ENCODE measurements at places on chromosomes 7 and 10.

- no peak for DNase-seq
Measured at GRCh38 chr10:5601826-5602495, 64.4 kb downstream of the ASB13 start.

DNA sequence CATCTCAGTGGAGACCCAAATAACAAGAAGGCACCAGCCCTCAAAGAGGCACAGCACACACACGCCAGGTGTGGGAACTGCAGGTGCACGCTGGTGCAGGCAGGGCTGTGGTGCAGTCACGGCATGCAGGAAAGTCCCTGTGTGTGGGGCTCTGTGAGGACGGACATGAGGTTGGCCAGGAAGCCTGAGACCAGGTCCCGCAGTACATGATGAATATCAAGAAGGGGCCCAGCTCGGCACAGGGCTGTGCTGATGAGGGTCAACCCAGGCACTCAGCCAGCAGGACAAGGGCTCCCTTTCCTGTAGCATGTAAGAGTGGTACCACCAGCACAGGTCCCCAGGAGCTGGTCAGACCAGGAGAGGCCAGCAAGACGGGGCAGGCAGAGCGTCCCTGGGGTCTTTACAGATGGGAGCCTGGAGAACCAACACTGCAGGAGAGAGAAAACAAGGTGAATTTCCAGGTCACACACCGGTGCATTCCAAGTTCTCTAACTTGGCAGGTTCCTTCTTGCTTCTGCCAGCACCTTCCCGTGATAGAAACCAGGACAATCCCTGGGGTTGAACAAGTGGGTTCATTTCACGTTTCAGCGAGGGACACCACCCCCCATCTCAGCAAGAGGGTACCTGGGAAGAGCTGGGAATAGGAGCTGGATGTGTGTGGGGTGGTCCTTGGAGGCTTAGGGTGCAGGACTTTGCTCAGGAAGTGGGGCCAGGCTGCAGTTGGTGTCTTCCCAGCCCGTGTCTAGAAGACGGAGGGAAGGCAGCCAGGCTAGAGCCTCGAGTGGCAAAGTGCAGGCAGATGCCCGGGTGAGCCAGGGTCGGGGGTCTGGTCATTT is 244.8 kb upstream of the TCERG1L start:
- DNase-seq: no peak

GRCh38 chr7:8566016-8566415 is 132.6 kb downstream of the NXPH1 start:
- DNase-seq: no peak

- no peak for DNase-seq
Measured at GRCh38 chr7:191981-192649, at the start of gene FAM20C. Gene FAM20C, plus strand, starts transcription at chr7:192571. Its CDS starts 629 bp downstream, at chr7:193200.

- DNase-seq: no peak
Measured at GRCh38 chr7:107526672-107527071, 37.0 kb downstream of the COG5 start.

DNA sequence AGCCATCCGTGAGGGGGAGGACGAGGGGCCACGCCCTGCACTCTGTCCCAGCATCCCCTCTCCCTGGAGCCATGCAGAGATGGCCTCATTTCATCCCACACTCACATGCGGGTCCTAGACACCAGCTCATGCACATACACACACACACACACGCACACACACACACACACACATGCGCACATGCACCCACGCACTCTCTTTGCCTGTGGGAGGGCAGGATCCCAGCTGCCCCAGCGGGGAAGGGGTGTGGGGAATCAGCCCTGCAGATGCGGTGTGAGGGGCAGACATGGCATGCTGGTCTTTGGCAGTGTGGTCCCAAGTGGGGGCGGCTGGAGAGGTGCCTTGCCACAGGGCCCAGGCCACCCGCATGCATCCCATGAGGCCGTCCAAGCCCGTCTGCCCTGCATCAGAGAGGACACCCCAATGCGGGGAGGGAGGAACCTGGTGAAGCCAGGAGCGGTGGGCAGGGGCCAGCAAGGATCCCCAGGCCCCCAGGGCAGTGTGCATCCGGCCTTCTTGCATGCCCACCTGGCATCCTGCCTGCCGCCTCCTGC is 68.1 kb downstream of the LHPP start:
- no peak for DNase-seq

DNA sequence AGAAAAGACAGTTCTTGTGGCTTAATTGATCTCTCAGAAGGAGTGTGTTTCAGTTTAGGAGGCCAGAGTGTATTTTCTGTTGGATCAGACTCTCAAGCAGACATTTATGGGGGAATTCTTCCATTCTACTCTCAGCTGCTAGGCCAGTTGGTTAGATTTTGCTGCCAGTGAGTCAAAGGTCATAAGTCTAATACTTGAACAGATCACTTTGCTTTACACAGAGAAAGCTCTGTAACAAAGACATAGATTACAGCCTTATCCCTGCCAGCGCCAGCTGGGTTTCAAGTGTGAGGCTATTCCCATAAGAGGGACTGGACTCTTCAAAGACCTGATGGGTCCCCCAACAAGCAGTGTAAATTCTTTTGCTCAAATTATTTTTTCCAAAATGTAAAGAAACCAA is 145.6 kb upstream of the SEMA3C start:
- DNase-seq: no peak

- DNase-seq: no peak
Measured at GRCh38 chr7:156680281-156680680, 39.7 kb downstream of the RNF32 start.

DNA sequence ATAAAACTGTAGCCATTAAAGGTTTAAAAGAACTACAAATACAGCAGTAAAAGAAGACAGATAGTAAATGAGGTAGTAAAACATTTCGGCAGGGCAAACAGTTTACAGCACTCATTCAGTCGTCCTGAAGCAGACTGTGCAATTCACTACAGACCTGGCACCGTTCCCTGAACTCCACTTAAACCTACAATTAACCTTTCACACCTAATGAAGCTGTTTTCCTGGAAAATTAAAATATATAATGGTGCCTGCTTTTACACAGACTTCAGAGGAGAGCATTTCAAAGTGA is 335.3 kb downstream of the GFRA1 start:
- DNase-seq: no peak

DNA sequence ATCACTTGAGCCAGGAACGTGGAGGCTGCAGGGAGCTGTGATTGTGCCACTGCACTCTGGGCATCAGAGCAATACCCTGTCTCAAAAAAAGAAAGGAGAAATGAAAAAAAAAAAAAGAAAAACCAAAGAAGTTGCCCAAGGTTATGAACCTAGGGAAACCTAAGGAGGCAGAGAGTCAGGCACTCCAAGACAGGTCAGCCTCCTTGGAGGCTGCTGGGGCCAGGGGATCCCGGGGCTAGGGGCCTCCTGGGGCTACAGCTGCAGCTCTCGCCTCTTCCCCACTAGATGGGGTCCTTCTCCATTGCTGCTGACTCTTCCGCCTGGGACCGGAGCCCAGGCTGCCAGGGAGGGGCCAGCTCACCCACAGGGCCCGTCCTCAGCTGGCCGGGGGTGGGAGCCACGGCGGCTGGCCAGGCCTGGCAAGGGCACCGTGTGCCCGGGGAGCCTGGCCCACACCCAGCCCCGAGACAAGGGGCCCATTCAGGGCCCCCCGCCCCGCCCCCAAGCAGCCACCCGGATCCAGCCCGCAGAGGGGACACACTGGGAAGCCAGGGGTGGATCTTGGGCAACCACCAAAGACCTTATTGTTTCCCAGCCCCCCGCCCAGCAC is 1.7 kb upstream of the SPACDR start:
- DNase-seq: no peak

- no peak for DNase-seq
Measured at GRCh38 chr10:21712975-21713374, 178.9 kb downstream of the MLLT10 start.

DNA sequence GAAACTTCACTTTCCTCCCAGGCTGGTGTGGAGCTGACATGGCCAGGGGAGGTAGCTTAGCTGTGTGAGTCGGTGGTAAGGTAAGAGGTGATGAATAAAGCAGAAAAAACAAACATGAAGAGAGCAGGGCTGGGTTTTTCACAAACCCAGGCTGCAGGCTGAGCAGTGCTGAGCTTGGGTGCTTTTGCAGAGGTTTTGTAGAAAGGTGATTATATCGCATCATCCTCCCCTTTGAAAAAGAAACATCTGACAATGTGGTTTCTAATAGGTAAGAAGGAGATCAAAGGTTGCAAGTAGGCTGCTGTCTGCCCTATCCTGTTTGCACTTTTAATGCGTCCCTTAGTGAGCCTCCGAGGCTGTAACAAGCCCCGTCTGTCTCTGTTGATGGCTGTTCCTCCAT is 69.6 kb upstream of the GRM8 start:
- no peak for DNase-seq

DNA sequence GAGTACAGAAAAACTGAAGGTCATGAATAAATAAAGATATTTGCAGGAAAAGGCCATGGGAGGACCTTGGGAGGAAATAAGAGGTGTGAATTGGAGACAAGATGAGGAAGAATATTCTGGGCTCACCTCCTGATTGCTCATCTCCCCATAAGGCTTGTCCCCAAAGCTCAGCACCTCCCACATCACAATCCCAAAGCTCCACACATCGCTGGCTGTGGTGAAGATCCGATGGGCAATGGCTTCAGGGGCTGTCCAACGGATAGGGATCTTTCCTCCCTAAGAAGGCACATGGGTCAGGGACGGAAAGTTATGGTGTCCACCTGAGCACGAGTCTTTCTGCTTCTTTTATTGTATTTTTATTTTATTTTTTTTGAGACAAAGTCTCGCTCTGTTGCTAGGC is 12.9 kb downstream of the ZYX start:
- no peak for DNase-seq

GRCh38 chr10:98299341-98299740 is 31.3 kb upstream of the LOXL4 start:
- no peak for DNase-seq

DNA sequence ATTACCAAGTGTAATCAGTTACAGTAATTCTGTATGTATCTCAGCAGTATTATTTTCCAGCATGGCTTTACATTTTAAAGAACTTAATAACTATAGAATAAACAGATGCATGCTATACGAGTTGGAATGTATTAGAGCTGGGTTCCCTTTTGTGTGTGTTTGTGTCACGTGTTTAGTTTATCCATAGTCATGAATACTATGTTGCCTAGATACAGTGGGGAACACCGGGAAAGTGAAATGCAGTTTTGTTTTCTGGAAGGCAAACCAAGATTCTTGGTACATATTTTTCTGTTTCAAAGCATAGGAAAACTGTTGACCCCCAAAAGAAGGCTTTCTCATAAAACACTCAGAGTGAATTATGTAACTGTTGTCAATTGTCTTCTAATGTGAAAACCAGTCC is 119.0 kb downstream of the FANK1 start:
- DNase-seq: no peak

DNA sequence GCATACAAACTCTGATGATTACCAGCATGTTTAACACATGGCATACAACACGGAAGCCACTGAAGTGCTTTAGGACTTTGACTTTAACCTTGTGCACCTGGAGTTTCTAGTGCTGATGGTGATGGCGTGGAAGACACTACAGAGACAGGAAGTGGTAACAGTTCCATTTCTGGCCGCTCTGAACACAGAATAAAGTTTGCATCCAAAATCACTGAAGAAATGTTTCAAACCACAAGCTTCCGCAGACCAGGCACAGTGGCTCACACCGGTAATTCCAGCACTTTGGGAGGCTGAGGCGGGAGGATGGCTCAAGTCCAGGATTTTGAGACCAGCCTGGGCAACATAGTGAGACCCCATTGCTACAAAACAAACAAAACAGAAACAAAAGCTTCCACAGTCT is 40.3 kb upstream of the TNPO3 start:
- no peak for DNase-seq

DNA sequence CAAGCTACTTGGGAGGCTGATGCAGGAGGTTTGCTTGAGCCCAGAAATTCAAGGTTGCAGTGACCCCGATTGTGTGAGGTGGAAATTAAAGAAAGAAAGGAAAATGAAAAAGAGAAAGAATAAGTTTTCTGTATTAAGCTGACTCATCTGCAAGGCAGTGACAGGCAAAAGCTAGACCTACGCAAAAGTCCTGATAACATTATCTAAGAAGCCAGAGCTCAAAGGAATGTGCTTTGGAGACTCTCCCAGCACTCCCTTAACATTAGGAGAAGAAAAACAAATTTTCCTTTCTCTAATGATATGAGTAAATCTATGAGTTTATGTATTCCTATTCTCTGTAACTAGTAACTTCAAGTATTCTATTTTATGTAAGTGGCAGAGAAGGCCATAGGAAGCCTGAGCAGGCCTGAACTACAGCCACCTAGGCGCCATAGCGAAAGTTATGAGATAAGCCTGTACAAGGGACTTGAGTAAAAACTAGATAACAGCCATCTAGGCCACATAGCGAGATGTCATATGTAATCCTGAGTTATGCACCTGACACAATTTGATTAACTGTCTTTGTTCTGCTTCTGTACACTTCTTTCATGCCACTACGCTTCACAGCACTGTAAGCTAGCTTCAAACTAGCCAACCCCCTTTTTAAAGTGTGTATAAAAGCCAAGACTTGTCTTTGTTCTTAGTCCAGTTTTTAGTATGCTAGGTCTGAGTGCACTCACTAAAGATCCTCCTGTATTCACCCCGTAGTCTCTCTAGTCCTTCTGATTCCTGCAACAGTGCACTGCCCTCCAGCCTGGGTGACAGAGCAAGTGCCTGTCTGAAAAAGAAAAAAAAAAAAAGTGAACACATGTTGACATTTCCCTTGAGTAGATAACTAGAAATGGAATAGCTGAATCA is 9.4 kb upstream of the ZWINT start:
- DNase-seq: no peak

- no peak for DNase-seq
Measured at GRCh38 chr7:99897322-99898022, 20.6 kb upstream of the OR2AE1 start.

- DNase-seq: no peak
Measured at GRCh38 chr10:22710139-22710745, 4.1 kb downstream of the PIP4K2A start.

DNA sequence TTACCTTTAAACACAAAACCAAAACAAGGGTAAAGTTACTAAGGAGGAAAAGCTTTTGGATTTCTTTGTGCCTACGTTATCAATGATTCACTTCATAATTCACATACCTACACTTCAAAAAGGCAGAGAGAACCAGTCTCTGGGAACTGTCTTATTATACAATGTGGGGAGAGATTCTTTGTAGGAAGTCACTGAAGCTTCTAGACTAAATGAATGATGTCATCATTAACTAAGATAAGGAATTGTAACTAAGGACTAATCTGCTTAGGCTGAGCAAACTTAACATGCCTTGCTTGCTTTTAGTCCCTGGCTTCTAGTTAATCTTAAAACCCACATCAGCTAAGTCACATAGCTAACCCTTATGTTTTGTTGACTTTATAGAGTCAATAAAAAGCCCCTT is 771.2 kb downstream of the NXPH1 start:
- DNase-seq: no peak

All from iPS DF 6.9 (cell line).